Bronchial epithelial cell (primary cell): ENCODE measurements at places on chromosomes 16 and 17. TPM values are rescaled to one million over a fixed set of nuclear protein-coding genes. Genes with fewer than 3 reads are reported as not detected.

Gene ETV4
- total RNA-seq, result 1.4 and 3.2 TPM in 2 replicates

- DNase-seq, result no peak
Measured at GRCh38 chr16:84184775-84185174, 2.1 kb downstream of the TAF1C start.

GRCh38 chr17:79652999-79653643, 42.3 kb upstream of the RBFOX3 start:
- no peak for DNase-seq

GRCh38 chr17:36613155-36613554, 11.8 kb downstream of the MRM1 start:
- DNase-seq, result no peak
